H54 (cell line): ENCODE measurements at places on chromosomes 3 and 15.

GRCh38 chr3:75687323-75687722 is 23.2 kb downstream of the FRG2C start:
- DNase-seq, result no peak

- DNase-seq, result no peak
Observed at GRCh38 chr3:22569570-22569969, 633.6 kb upstream of the UBE2E2 start.

- DNase-seq, result no peak
Observed at GRCh38 chr3:2727610-2728318, 382.4 kb downstream of the IL5RA start.

GRCh38 chr3:197241173-197241572 is 57.2 kb downstream of the DLG1 start:
- DNase-seq, result no peak

- DNase-seq, result no peak
Observed at GRCh38 chr3:177730814-177731213, 533.5 kb upstream of the TBL1XR1 start.

DNA sequence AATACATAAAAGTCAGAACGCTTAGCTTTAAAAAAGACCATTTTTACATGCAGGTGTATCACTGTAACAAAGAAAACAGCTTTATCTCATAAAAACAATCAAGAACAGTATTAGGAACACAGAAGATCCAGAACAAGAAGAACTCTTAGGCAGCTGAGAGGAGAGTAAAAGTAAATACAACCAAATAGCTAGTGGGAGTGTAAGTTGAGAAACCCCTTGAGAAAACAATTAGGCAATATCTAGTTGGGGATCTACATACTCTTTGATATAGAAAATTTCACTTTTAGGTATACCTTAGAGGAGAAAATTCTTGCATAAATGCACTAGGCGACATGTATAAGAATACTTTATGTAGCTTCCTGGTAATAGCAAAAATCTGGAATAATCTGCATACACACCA is 7.5 kb downstream of the TMF1 start:
- DNase-seq, result no peak

- DNase-seq, result peak; percentile 84
Observed at GRCh38 chr3:4741404-4742307, 237.6 kb upstream of the BHLHE40 start.

- no peak for DNase-seq
Observed at GRCh38 chr3:109563149-109563548, 225.8 kb upstream of the DPPA4 start.

GRCh38 chr3:151155409-151156128 is 47.4 kb downstream of the GPR171 start:
- no peak for DNase-seq

- DNase-seq, result no peak
Observed at GRCh38 chr3:177322881-177323280, 125.6 kb upstream of the TBL1XR1 start.

DNA sequence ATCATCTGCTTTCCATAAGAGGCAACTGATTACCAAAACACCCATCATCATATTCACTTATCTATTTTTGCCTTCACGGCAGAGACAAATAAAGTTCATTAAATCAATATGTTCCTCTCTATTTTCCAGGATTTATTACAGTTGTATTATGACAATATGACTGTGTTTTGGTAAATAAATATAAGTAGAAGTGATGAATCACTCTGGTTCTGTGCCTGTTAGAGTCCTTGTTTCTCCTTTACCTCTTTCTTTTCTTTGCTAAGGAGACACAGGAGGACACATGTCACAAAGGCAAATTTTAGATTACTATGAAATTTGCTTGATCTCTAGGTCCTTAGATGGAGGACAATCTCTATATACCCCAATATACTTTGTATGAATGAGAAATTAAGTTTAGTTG is 152.6 kb upstream of the PLSCR5 start:
- no peak for DNase-seq

DNA sequence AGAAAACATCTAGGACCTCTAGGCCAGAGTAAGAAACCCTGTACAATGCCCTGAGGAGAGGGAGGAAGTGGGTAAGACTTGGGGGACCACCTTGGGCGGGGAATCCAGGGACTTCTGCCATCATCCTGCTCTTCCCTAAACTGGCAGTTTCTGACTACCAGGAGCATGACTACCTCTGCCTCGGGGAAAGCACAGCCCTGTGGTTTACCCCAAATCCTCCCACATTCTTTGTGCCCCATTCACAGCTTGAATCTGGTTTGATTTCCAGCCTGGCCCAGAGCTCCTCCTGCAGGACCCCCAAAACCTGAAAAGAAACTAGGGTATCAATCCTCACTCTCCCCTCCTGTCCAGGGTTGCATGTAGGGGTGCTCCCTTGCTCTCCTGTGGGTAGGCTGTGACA is 4.7 kb downstream of the C3orf18 start:
- DNase-seq, result peak; percentile 69

GRCh38 chr3:172461530-172462138 is 13.4 kb upstream of the GHSR start:
- no peak for DNase-seq

DNA sequence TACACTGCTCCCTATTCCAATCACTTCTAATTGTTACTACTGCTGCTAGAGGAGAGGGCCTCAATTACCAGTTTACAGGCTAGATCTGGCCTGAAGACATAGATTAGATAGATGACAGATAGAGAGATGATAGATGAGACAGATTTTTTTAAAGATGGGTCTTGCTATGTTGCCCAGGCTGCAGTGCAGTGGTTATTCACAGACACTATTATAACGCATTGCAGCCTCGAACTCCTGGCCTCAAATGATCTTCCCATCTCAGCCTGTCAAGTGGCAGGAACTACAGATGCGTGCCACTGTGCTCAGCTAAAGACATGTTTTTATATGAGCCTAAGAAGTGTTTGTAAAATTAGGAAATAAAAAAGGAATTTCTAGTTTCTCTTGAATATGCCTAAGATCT is 6.2 kb downstream of the SLC33A1 start:
- DNase-seq, result no peak

DNA sequence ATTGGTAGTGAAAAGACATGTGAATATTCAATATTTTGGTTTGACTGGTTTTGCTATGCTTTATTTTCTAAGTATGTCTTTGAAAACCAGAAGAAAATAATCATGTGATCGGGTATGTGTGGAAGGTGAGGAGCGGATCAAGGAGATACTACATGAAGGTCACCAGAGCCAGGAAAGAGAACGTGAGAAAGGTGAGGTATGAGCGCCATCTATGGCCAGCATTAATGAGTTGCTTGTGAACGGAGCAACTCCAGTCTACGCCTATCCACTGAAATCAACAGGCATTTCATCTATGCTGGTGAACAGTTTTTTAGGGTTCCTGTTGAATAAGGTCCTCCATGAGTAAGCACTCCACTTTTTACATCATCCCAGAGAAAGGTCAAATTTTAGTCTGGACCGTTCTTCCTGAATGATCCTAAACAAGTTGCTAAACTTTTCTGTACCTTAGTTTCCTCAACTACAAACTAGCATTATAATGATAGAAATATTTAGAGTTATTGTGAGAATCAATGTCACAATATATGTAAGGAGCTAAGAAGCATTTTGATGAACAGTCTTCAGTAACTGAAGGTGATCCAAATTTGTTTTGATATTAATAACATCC is 1435.2 kb upstream of the CADM2 start:
- DNase-seq, result peak; percentile 7

- no peak for DNase-seq
Observed at GRCh38 chr3:126983276-126983652, 349 bp downstream of the PLXNA1 start.

DNA sequence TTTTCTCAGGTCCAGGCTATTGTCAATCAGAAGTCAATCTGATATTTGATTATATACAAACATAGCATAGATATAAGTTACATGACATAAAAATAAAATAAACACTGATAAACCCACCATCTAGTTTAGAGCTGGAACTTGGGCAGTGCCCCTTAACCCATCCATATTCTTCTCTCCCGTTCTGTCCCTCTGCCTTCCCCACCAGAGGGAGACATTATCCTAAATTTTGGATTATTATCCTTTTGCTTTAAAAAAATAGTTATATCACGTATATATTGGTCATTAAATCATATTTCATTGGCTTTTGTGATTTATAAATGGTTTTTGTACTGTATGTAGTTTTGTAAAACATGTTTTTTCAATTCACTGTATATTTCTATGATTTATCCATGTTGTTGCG is 107.9 kb downstream of the GMPS start:
- DNase-seq, result no peak

DNA sequence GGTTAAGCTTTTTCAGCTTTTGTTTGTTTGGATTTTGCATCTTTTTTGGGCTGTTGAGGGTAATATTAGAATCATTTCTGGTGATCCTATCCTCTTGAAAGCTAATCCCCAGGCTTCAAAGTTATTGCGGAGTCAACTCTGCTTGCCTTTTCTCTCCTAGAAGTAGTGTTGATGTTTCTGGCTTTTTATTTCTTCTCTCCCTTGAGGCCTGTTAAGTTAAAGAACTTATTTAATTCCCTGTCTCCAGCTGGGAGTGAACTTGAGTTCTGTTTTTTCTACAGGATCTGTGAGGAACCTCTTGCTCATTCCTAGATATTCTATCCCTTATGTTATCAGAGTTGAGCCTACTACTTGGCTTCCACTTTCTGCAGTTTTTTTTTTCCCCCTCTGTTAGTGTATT is 34.1 kb upstream of the CACNA1D start:
- DNase-seq, result no peak
